Activated T-helper 1 cell treated with Interleukin-2 at 50 U/mL for 16 hours (primary cell): ENCODE measurements at places on chromosomes 12 and 14.

GRCh38 chr14:104081261-104081835 is 4.2 kb upstream of the ASPG start:
- no peak for DNase-seq

- DNase-seq = no peak
Measured at GRCh38 chr12:105334001-105334400, 3.5 kb downstream of the C12orf75 start.

DNA sequence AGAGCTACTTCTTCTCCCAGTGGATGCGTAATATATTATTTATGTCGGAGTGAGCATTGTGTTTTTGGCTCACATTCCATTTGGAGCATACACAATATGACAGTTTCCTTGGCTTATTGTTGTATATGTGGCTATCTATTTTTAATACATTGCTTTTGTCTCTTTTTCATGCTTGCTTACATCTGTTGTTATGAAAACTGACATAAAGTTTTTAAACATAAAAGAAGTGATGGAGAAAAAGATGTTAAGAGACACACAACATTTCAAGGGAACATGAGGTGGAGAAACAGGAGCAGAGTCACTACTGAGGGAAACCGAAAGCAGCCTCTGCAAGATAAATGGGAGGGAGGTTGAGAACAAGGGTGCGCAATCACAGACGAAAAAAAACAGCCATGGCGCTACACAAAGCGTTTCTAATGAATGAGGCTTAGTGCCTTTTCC is 228.4 kb upstream of the NPAS3 start:
- no peak for DNase-seq

DNA sequence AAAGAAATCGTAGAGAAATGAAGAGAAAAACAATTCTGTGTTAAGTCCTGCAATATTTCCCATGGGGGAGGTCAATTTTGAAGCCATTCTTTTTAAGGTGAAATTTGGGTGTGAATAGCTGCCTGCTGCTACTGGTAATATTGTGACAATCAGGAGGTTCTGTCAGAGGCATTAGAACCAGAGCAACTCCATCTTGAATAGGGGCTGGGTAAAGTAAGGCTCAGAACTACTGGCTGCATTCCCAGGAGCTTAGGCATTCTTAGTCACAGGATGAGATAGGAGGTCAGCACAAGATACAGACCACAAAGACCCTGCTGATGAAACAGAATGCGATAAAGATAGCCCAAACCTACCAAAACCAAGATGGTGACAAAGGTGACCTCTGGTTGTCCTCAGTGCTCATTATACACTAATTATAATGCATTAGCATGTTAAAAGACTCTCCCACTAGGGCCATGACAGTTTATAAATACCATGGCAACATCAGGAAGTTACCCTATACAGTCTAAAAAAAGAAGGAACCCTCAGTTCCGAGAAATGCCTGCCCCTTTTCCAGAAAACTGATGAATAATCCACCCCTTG is 24.8 kb upstream of the MTHFD1 start:
- no peak for DNase-seq

GRCh38 chr14:63542231-63542999 is 762 bp downstream of the PPP2R5E start:
- DNase-seq = no peak

DNA sequence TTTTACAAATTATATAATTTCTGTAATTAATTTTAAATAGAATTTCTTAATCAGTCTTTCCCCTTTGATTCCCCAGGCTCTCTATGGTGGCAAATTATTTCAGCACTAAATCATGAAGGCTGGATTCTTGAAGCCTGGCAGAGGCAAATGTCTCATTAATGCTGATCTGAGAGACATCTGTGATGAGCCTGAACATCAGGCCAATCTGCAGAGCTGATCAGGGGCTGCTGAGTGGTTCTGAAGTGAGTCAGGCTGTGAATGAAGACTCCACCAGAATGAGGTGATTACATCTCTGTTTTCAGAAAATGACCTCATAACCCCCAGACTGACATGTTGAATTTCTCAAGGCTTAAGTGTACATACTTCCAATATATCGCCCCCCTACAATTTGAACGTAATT is 124.2 kb upstream of the MIS18BP1 start:
- no peak for DNase-seq

DNA sequence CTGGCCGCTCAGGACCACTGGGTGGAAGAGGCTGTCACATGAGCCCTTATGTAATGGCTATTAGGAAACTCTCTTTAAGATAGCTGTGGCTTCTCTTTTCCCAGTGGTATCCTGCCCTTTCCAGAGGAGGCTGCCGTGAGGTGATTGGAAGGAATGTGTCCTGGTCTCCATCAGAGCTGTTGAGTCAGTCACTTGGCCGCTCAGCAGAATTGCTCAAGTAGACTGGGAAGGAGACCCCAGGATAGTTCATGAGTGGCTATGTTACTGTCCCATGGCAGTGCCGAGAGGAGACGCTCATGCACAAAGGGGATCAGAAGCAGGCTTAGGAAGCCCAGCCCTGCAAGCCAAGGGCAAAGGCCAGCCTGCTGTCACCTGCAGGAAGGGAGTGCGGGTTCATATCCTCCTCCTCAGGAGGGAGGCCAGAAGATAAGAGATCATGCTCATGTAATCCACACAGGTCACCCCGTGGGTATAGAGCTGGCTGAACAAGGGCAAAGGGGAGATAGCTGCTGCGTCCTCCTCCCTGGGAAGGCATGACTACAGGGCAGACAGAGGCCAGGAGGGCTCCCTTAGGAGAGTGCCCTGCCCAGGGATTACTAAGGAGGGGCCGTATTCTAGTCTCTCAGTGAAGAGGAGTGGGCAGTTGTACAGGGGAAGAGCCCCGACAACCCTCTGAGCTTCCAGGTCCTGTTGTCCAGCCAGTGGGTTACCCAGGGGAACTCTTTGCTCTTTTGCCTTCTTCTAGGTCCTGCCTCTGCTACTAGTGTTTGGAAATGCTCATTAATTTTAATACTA is 137.0 kb upstream of the MAX start:
- no peak for DNase-seq

DNA sequence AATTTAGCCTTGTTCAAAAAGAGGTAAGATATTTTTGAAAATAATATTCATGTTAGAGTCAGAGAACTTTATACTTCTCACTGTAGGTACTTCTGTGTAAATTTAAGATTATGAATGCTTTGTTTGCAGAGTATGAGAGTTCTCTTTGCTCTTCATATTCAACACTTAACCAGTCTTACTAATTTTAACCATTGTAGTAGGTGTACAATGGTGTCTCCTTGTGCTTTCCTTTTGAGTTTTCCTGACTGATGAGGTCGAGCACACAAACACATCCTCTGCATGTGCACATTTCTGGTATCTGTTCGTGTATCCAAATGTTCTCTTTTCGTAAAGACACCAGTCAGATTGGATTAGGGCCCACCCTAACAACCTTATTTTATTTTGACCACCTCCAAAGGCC is 45.8 kb downstream of the MIA2 start:
- no peak for DNase-seq

DNA sequence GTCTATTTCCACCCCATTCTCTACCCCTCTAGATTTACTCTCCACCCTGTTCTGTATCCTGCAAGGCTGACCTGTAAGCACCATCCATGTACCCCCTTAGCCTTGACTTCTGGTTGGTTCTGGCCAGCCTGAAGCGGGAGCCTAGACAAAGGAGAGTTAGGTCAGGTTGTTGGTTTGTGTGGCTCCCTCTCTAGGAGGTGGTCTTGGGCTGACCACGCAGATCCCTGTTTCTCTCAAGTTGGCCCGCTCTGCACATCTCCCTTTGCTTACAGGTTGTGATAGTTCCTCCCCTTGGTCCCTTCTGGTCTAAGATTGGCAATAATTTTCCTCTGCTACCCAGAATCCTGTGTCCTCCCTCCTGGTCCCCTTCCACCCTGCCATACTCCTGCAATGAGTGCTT is 38.3 kb upstream of the RBM19 start:
- no peak for DNase-seq

GRCh38 chr12:122903693-122904034 is 7.7 kb upstream of the VPS37B start:
- DNase-seq = no peak

GRCh38 chr14:89190765-89191513 is 226.1 kb downstream of the FOXN3 start:
- DNase-seq = no peak

- DNase-seq = no peak
Measured at GRCh38 chr12:89064151-89064550, 288.1 kb downstream of the DUSP6 start.

GRCh38 chr14:51059032-51059431 is 35.9 kb downstream of the TRIM9 start:
- DNase-seq = no peak

GRCh38 chr12:132955094-132956010 is 754 bp downstream of the ZNF605 start:
- no peak for DNase-seq

DNA sequence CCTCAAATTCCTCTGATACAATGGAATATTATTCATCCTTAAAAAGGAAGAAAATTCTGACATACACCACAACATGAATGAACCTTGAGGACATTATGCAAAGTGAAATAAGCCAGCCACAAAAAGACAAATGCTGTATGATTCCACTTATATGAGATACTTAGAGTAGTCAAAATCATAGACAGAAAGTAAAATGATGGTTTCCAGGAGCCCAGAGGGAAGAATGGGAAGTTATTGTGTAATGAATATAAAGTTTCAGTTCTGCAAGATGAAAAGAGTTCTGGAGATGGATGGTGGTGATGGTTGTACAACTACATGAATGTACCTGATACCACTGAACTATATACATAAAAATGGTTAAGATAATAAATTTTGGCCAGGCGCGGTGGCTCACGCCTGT is 18.3 kb downstream of the VWF start:
- DNase-seq = no peak

GRCh38 chr12:117844114-117844830 is 124.5 kb downstream of the KSR2 start:
- DNase-seq = no peak

DNA sequence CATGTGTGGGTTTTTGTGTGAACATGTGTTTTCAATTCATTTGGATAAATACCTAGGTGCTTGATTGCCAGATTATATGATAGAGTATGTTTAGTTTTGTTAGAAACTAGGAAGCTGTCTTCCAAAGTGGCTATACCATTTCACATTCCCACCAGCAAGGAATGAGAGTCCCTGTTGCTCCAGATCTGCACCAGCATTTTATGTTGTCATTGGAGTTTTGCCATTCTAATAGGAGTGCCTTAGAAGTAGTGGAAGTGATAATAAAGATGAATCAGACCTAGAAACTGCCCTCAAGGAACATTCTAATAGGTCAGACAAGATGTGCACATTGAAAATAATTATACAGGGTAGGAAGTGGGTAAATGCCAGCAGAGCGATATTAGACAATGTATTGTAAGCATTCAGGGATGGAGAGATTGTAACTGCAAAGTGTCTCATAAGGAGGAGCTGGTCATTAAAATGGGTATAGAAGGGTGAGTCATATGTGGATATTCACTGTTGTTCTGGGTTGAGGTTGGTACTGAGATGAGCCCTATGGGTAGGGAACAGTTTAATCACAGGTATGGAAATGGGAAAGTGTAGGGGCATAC is 71.4 kb downstream of the MNAT1 start:
- no peak for DNase-seq

- no peak for DNase-seq
Measured at GRCh38 chr14:30610787-30611343, 11.3 kb upstream of the SCFD1 start.

DNA sequence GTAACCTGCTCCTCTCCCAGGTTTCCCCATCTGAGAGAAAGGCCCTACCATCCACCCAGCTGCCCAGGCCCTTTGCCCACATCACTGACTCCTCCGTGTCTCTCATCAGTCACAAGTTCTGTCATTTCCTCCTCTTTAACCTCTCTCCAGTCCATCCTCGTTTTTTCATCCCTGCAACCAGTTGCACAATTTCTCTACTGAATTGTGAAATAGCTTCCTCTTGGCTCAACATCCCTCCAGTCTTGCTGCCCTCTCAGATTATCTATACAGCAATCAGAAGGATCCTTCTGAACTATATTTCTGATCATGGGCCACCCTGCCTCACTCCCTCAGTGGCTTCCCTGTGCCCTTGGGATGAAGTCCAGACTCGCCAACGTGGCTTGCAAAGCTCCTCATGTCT is 6.8 kb downstream of the FAM161B start:
- no peak for DNase-seq

DNA sequence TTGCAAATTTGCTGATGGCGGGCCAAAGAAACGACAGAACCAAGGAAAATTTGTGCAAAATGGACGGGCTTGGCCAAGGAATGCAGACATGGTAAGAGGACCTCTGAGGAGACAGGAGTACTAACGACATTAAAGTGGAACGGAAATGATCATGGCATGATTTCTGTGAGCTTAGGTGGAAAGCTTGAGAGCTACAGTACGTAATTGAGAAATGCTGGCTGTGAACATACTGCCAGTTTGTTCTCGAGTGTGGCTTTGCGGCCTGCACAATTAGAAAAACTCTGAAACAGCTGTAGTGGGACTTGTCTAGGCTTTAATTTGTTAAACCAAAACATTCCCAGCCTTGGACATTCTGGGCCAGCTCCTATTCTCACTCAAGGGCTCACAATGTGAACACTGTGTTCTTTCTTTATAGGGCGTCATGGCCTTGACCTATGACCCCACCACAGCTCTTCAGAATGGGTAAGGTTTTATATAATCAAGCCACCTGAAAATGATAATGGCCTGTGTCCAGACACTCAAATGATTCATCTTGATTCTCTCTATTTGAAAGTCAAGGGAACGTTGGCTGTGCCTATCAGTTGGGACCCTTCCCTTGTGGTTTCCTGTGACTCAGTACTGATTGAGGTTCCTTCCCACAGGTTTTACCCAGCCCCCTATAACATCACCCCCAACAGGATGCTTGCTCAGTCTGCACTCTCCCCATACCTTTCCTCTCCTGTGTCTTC is 48.5 kb downstream of the BAZ2A start:
- no peak for DNase-seq

- no peak for DNase-seq
Measured at GRCh38 chr14:75018694-75019093, 16.0 kb downstream of the EIF2B2 start.

DNA sequence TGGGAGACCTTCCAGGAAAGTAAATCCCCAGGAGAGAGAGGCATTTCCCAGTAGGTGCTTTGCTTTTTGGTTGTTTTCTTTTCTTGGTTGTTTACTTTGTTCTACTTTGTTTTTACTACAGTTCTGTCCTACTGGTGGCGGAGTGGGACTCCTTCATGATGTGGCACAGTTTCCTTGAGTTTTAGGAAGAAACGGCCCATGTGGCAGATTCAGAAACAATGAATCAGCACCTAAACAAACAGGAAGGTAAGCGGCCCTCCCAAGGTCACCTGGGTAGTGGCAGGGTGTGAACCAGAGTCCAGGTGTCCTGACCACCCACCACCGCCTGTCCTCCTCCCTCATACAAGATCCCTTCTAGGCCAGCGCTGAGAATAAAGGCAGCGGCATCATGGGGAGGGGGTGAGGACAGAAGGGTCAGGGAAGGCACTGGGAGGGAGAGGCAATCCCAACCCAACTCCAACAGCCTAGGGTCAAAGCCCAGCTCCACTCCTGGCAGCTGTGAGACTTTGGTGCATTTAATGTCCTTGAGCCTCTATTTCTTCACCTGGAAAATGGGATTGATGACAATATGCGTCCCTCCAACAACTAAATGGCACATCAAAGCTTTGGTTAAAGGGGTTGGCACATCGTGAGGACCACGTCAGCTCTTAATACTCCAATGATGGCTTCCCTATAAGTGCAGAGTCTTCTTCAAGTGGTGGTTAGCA is 111.5 kb upstream of the BCL2L14 start:
- no peak for DNase-seq

- DNase-seq = no peak
Measured at GRCh38 chr14:21880918-21881317, 207.3 kb upstream of the OR4E1 start.
